ENCODE measurements at places on chromosomes 12 and 14.
A peak's percentile ranks its signal among the peaks of the same experiment; 100 is the strongest.

DNA sequence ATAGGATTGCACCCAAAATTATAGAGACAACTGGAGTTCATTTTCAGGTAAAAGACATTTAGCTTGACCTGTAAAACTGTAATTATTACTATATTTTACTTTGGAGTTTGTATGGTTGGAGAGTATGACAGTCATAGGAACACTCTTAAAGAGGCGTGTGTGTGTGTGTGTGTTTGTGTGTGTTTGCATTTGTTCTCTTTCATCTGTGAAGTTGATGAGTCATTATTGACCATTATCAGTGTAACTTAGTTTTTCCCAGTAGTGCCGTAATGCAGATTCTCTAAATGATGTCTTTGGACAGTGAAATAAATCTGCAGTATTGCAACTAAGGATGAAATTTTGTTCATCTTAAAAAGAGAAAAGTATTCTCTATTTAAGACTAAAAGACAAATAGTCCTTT, 13.0 kb downstream of the WASHC4 start:
- DNase-seq, result no peak

GRCh38 chr12:131674373-131674772, 36.5 kb upstream of the SFSWAP start:
- no peak for DNase-seq

DNA sequence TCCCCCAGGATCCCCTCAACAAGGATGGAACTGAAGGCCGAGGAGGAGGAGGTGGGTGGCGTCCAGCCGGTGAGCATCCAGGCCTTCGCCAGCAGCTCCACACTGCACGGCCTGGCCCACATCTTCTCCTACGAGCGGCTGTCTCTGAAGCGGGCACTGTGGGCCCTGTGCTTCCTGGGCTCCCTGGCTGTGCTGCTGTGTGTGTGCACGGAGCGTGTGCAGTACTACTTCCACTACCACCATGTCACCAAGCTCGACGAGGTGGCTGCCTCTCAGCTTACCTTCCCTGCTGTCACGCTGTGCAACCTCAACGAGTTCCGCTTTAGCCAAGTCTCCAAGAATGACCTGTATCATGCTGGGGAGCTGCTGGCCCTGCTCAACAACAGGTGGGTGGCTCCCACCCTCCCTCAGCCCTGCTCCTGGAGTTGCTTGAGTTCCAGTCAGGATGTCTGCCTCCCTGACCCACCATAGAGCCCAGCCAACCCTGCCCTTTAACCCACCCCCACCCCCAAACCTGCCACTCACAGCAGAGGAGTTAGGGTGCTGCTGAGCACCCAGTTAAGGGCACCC, 1.4 kb downstream of the ASIC1 start:
- DNase-seq, result no peak

GRCh38 chr12:4505376-4505986, 33.2 kb upstream of the RAD51AP1 start:
- DNase-seq, result no peak

DNA sequence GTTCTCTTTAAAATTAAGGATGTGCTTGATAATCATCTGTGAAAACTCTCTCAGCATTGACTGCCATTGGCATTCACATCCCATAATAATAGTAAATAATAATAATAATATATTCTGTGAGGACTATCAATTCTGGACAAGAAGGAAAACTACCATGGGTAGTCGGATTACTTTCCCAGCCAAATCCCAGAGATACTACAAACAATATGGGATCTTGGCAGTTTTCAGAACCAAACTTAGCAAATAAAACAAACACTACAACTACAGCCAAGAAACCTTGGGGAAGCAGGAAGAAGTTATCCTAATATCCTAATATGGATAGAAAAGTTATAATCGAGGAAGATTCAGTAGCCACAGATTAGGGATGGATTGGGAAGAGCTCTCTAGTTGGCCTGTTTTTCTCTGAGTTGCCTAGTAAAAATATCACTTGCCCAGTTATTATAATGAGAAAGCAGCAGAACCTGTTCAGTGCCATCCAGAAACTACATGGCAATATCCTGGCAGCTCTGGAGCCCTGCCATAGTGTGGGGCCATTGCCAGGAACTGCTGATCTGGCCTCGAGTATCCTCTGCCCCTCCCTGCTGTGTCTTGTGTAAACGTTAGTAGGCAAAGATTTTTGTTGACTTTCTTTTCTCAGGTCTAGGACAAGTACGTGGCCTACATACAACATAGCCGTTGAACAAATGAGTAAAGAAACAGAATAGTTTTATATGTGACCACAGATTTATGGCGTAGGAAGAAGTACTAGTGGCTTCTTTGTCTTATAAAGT, 193.5 kb downstream of the SLC2A13 start:
- DNase-seq, result no peak

GRCh38 chr12:45580356-45580969, 149.0 kb upstream of the ARID2 start:
- DNase-seq, result no peak

DNA sequence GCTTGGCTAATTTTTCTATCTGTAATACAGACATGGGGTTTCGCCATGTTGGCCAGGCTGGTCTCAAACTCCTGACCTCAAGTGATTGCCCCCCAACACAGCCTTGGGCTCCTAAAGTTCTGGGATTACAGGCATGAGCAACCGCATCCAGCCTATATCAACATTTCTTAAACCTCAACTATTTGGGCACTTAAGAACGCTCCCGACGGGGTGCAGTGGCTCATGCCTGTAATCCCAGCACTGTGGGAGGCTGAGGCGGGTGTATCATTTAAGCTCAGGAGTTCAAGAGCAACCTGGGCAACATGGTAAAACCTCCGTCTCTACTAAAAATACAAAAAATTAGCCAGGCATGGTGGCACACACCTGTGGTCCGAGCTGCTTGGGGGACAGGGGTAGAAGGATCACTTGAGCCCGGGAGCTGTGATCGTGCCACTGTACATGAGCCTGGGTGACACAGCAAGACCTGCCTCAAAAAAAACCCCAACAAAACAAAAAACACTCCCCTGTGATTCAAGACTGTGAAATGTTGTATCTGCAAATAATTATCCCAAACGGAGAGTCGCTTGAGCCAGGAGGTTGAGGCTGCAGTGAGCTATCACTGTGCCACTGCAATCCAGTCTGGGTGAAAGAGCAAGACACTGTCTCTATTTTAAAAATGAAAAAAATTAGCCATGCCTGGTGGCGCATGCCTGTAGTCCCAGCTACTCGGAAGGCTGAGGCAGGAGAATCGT, 21.5 kb downstream of the PPTC7 start:
- no peak for DNase-seq

DNA sequence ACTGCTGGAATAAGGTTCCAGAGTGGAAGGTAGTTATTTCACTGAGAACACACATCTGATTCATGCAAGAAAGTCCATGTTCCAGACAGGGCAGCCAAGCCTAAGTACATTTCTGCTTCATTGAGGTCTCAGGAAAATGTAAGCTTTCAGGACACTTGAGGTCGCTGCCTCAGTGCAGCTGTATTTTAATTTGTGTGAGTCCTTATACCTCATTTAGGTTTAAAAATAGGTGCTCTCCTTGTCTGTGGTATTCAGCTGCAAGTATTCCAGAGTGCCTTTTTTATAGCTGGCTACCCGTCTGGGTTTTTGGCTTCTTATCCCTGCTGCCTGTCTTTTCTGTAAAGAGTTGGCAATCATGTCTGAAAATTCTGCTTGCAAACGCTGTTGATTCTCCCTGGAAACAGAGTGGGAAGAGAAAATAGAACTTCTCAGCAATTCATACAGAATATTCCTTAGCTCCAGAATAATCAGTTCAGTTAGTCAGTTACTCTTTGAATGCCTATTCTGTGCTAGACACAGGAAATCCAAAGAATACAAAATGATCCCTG, 45.3 kb upstream of the PLBD1 start:
- no peak for DNase-seq

- DNase-seq, result no peak
These were observed 3.9 kb downstream of the GPHN start for GRCh38 chr14:66511849-66512248.

DNA sequence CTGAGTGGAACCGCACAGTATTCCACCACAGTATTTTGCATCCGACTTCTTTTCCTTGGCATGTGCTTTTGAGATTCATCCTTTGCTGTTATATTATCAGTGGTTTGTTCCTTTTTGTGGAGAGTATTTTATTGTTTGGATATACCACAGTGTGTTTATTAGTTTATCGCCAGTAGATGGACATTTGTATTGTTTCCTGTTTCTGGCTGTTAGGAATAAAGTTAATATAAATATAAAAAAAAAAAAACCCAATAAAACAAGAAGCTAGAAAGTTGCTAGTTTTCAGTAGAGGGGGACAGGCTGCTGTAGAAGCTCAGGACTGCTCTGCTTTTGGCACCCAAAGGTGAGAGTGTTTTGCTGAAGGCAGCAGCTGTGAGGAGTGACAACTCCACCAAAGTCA, 62.0 kb upstream of the EEA1 start:
- DNase-seq, result no peak

DNA sequence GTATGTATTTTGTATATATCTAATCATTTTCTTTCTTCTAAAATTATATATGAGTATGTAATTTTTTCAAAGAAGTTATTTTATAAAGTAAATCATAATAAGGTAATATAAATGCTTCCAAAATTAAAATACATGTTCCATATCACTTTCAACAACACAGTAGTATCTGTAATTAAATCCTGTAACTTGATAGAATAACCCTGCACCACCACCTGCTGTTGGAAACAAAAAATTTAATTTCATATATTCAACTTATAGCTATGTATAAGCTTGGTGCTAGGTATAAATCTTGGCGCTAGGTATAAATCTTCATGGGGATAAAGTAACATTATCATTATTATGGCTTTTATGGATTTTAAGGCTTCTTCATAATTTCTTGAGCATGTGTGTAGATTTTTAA, 149.7 kb upstream of the DCN start:
- DNase-seq, result no peak

DNA sequence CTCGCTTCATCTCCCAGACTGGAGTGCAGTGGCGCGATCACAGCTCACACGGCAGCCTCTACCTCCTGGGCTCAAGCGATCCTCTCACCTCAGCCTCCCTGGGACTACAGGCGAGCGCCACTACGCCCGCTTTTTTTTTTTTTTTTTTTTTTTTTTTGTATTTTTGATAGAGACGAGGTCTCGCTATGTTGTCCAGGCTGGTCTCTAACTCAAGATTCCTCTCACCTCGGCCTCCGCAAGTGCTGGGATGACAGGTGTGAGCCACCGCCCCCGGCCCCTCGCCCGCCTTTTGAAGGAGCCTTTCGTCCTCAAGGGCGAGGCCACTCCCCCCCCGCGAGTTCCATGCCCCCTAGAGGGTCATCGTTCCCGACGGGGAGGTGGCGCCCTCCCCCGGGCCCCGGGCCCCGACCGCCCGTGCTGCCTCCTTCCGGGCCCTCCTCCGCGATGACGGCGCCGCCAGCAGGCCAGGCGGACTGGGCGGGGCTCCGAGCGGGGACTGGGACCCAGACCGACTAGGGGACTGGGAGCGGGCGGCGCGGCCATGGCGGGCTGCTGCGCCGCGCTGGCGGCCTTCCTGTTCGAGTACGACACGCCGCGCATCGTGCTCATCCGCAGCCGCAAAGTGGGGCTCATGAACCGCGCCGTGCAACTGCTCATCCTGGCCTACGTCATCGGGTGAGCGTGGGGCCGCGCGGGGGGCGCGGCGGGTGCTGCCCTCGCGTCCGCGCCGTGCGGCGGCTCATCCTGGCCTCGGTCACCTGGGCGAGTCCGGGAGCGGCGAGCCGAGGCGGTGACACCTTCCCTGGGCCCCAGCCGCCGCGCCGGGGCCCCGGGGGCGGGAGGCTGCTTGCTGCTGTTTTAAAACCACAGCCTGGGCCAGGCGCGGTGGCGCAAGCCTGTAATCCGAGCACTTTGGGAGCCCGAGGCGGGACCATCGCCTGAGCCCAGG, at the start of gene P2RX4:
P2RX4 (plus strand) TSS at position 506 of the 949 bp plus-strand sequence; CDS start at position 542, 36 bp downstream.
- peak; percentile 83 for DNase-seq

- peak; percentile 14 for DNase-seq
These were observed 27.5 kb downstream of the HVCN1 start for GRCh38 chr12:110661337-110661972.

DNA sequence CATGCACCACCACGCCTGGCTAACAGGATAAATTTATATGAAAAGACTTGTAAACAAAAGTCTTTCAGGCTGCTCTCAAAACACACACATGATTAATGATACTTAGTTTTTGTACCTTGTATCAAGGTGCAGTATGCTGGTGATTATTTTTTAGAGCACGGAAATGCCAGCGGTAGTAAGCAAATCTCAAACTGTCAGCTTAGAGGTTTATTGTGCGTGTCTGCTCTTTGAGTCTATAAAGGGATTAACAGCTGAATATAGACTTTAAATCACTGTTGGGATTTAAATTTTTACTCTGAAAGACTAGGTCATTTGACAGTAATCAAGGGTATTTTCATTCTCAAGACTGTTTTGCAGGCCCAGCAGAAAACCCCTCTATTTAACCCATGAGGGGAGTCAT, 50.5 kb downstream of the PLEKHA5 start:
- no peak for DNase-seq

DNA sequence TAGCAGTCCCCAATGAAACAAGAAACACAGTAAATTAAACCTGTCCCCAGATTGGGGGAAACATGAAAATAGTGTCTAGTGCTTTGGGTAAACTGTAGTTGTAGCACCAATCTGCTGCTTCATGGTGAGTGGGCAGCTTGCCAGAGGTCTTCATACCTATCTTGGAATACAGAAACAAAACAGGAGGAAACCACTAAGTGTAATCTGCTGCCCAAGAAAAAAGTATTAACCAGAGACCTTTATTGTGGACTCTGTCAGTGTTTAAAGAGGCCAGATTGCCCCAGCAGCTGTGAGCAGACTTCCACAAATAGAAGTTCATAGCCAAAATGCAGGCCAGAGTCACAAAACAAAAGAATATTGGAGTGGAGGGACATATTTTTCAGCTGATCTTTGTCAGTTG, 2.3 kb downstream of the ISCU start:
- no peak for DNase-seq
